ENCODE measurements at places on chromosomes 11 and 22.

DNA sequence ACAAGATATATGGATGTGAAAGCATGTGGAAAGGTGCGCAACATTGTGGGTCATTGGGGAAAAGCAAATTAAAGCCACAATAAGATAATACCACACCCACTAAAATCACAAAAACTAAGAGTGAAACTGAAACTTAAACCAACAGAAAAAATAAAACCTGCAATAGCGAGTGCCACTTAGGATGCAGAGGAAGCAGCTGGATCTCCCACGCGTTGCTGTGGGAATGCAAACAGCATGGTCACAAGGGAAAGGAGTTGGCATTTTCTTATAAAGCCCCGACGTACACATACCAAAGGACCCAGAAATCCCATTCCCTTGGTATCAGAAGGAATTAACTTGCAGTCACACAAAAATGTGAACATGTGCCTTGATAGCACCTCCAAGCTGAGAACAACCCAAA is 712.0 kb downstream of the TBC1D22A start:
- DNase-seq, result no peak

DNA sequence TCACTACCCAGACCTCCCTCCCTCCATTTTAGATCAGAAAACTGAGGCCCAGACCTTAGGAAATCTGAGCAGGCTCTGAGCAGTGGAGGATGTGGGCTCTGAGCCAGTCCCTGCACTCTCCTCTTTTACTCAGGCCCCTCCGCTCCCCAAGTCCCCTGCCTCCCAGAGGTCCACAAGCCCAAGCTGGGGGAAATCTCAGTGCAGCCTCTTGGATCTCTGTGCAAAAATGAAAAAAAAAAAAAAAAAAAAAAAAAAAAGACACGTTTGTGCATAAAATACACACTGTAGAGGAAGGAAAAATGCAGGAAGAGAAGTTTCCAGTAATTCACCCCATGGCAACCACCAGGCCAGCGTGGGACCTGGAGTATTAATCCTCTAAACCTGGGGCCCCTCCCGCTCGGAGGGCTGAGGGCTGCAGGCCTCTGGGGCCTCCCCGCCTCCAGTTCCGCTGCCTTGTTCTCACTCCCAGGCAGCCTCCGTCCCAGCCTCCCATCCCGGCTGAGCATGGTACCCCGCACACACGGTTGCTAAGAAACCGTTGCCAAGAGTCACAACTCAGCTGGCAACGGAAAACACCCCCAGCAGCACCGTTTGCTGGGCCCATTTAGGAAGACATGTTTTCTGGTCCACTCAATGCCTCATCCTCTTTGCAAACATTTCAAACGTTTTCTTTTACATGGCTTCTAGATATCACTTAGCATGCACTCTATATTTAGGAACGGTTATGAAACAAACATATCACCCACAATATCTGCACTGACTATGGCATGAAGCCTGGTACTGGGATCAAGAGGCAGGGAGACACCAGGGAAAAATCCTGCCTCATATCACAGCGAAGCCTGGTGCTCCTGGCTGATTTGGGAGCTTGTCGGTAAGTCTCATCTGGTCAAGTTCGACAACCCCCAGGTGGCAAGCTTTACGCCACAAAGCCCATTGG is 227.5 kb downstream of the CTTN start:
- no peak for DNase-seq

DNA sequence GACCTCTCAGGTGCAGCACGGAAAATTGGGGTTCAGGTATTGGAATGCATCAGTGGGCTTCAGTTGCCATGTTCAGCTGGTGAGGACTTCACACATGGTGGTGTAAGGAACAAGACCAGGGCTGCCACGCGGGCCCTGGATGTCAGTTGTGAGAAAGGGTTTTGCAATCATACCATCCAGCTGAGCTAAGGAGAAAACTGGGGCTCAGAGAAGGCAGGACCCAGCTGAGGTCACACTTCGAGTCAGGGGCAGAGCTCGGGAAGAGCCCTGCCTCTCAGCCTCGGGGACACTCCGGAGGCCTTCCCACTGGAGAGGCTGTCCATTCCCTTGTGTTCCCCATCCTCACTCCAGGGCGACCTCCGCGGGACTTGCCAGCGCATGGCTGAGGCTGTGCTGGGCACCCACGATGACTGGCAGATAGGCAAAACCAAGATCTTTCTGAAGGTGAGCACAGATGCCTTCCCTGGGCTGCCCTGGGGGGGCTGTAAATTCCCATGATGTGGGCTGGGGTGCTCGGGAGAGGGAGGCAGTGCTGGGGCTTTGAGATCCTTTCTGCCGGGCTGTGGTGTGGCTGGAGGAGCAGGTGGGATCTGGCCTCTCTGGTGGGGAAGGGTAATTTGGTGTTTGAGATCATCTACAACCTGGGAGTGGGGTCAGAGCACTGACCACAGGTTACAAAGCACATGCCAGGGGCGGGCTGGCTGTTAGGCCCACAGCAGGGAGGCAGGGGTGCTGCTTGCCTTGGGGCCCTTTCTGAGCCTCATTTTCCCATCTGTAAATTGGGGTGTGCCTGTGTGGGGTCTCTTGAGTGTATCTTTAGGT is 47.2 kb downstream of the MYO7A start:
- no peak for DNase-seq

- peak; percentile 88 for DNase-seq
Measured at GRCh38 chr11:105991888-105992287, 30.2 kb downstream of the MSANTD4 start.

GRCh38 chr11:11035331-11035730 is 177.5 kb upstream of the ZBED5 start:
- DNase-seq, result no peak

GRCh38 chr22:20130731-20131596 is 640 bp upstream of the ZDHHC8 start:
- peak; percentile 51 for DNase-seq

GRCh38 chr11:87719326-87720073 is 455.7 kb downstream of the RAB38 start:
- DNase-seq, result no peak

GRCh38 chr11:105034813-105035620 is at the start of gene CASP1:
CASP1 (minus strand) TSS chr11:105035144; CDS start chr11:105035113, 31 bp downstream.
- no peak for DNase-seq

DNA sequence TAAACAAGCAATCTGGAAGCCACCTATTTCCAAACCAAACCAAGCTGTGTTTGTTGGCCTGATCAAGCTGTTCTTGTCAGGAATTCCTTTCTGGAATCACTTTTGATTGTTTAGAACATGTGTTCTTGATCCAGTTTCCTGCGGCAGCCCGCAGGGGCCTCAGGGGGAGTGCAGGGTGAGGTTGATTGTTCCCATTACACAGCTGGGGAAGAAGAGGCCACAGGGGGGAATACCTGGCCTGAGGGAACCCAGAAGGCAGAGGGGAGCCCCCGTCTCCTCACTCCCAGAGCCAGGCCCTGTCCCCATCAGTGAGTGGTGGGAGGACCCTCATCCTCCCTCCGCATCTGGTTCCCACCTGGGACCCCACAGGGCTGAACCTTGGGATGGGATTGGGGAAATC is 4.2 kb downstream of the MRGPRD start:
- DNase-seq, result no peak

GRCh38 chr11:110735455-110736170 is 23.4 kb upstream of the ARHGAP20 start:
- DNase-seq, result no peak

DNA sequence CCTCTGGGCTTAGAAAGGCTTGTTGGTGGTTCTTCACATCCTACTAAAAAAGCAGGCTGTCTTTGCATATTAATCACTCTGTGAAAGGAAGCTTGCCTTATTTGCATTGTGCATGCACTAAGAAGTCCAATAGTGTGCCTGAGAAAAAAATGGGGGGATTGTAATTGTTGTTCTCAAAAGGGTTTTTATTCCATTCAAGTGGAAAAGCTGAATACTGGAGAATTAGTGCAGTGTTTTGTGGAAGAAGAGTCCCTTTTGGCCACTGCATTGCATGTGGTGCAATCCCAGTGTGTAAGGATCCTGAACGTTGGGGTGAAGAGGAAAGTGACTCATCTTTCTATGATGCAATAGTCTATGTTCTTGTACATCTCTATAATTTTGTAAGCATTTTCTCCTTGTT is 16.5 kb downstream of the NCAM1 start:
- DNase-seq, result no peak

DNA sequence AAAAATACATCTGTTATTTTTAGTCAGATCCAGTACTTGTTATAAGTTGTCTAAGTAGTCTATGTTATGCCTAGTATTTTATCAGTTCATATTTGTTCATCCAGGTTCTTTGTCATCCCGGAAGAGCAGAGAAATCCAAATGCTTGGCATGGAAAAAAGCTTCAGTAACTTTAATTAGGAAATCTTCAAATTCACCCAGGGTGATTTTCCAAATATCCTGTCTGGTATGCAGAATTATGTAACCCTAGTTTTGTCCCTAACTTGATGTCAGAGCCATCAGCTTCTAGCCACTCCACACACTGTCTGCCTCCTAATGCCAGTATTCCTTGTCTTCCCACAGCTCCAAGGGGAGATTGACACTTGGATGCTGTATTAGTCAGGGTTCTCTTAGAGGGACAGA is 216.2 kb downstream of the ARHGAP42 start:
- DNase-seq, result no peak

DNA sequence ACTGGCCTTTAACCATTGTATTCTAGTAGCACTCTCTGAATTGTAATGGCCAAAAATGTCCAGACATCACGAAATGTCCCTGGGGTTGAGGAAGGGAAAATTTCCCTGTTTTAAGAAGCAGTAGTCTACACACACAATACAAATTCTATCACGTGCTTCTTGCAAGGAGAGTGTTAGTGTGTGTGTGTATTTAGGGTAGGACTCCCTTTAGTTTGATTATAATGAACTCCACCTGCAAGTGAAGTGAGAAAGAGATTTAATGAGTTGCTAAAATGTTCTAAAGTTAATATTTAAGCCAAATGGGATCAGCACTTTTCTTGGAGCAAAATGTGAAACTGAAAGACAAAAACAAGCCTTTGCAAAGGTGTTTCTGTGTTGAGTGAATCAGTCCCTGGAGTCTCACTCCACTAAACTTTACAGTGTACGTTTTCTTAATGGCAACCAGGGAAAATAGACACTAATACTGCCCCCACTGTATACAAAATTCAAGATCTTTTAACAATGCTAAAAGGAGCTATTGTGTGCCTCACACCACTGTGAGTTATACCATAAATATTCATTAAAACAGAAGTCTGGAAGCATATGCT is 590.3 kb upstream of the TENM4 start:
- DNase-seq, result no peak

DNA sequence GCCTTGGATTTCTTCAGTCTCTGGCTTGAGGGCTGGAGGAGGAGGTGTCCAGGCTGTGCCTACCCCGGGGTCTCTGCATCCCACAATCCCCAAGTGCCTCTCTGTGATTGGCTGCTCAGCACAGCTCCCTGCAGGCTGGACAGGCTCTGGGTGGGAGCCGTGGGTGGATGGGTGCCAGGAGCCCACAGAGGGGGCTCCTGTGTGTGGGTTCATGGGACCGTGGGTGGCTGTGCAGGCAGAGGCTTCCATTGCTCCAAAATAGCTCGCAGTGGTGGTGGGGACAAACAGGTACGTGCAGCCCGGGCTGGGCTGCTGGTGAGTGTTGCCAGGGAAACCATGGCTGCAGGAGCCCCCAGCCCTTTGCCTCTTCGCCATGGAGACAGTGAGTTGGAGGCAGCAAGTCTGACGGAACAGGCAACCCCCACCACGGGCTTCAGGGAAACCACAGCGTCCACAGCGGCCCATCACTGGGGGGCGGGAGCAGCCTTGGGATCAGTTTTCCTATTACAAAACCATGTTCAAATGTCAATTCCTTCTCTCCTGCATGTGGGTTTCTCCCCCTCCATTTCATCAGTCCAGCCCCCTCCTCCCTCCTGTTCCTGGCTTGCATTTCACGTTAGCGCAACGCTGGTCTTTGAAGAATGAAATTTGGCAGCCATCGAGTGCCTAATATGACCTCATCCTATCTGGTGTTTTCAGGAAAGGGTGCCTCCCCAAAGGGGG is 155.2 kb downstream of the TRIM29 start:
- no peak for DNase-seq

GRCh38 chr22:30289141-30289979 is at the start of gene CASTOR1:
CASTOR1 (minus strand) TSS chr22:30289505; CDS start chr22:30289497, 8 bp downstream.
- DNase-seq, result peak; percentile 98

DNA sequence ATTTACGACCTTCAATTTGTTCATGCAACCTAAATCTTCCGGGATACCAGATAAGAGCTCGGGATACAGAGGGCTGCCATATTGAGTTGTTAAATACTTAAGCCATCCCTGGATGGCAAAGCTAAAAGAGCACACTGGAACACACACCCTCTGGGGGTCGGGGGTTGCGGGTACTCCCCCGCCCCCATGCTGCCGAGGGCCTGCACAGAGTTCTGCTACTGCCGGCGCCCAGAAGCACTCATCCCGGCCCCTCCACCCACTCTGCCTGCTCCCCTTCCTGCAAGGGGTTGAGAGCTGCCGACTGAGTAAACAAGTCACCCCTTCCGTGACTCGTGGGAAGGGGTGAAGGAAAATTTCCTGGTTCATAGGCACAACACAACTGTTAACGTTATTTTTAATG is 9.3 kb upstream of the MMP13 start:
- no peak for DNase-seq

DNA sequence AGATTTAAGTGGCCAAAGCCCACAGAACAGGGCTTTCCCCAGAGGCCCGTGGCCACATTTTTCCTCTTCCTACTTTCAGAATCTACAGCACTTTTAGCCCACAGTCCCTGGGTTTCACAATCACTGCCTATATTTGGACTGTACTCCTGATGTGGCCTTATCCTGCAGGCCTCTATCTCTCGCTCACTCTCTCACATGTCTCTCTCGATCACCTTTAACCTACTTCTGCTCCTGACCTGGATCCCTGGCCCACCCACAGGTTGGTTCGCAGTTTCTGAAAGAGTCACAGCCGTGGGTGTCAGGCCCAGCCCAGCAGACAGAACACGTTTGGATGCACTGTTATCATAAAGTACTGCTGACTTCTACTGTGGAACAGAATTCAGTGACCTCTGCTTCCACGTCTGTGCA is 55.5 kb downstream of the LARGE1 start:
- no peak for DNase-seq

GRCh38 chr11:115168229-115168671 is 336.0 kb downstream of the CADM1 start:
- no peak for DNase-seq

DNA sequence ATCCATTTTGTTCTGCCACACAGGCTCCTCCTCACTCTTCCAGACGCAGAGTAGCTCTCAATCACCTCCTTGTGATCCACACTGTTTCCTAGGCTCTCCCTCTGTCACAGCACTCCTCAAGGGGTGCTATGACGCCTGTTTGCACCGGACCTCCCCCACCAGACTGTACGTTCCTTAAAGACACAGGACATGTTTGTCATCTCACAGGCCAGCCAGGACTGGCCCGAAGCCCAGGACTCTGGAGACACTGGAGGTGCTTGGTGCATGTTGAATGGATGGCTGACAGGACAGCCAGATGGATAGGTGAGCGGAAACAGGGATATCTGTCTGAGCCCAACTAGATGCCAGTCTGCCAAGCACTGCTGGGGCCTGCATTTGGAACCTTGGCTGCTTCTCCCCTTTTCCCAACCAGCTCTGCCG is 13.6 kb downstream of the PLA2G6 start:
- no peak for DNase-seq

DNA sequence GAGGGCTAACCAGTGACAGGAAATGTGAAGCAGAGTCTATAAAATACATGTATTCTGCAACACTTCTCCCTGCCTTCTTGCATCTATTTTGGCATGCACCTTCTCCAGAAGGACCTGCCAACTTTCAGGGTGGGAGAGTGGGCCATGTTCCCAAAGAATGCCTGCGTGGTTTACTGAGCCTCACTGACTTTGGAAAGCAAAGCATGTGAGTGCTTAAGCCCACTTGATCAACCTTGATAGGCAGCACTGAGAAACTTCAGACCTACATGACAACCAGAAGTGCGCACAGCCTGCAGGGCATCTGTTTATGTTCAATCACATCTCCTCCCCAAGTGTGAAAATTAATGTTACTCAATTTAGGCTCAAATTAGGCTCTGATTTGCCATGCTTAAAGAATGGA is 69.2 kb downstream of the AMOTL1 start:
- no peak for DNase-seq

- DNase-seq, result peak; percentile 73
Measured at GRCh38 chr11:129331871-129332274, 43.8 kb upstream of the BARX2 start.
